ENCODE measurements at places on chromosomes 2 and 18.

- DNase-seq: no peak
Measured at GRCh38 chr2:232449964-232450363, 6.0 kb upstream of the ALPI start.

DNA sequence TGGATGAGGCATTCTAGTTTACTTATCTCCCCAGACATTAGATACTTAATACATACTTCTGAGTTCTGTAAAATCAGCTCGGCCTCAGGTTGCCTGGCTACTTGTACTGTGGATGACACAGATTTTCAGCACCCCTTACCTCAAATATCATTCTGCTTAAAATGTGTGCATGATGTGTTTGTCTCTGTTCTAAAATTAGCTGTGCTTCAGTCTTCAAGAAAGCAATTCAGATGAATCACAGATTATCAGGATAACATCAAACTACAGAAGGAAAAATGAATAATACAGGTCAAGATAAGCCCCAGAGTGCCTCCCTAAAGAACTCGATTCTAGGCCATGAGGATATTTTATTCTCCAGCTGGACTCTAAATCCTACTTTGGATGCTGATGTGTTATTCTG lies 21.3 kb upstream of the MAPRE2 start:
- no peak for DNase-seq

DNA sequence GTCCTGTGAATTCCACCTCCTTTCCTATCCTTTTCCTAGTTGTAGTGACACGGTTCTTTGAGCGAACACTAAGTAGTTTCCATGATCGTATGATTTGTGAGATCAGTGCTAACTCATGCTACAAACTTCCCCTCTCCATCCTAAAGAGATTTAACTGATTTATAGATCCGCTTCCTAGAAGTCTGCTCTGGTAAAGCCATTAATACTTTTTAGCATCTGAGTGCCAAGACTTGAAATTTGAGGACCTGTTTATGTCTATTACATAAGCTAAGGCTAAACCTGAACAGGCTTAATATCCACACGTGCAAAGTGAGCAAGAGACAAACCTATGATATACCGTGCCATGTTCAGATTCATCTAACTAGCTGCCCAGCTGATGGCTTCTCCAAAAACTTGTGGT lies 14.9 kb downstream of the PROKR1 start:
- no peak for DNase-seq

- DNase-seq: no peak
Measured at GRCh38 chr2:42076357-42077225, 28.8 kb downstream of the PKDCC start.

DNA sequence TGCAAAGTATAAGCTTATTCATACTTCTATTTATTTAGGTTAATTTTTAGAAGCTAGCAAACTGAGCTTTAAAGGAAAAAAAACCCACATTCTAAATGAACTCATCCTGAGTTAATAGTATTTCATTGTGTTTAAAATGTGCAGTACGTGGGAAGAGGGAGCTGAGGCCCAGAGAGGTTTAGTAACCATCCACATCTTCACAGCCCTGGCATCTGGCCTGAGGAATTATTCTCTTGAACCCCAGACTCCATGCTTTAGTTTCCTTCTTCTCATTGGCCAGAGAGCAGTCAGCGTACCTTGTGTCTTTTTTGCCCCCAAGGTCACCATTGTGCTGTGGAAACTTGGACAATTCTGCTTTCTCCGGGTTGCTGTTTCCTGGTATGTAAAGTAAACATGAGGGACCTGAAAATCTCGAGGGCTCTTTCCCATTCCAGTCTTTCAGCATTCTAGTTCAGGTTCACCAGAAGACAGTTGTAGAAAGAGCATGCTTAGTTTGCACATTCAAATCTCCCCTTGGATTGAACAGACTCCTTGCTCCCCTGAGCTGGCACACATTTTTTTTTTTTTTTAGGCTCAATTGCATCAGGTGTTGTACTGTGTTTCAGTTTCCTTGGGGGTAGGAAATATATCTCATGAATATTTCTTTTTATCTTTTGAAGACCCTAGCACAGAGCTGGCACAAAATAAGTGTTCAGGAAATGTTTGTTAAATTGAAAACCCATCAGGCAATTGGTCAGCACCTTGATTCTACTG lies 81.4 kb downstream of the MYCN start:
- DNase-seq: no peak

GRCh38 chr18:68564351-68564750 lies 150.6 kb downstream of the TMX3 start:
- no peak for DNase-seq

GRCh38 chr18:48165111-48165866 lies 234.8 kb upstream of the SMAD2 start:
- no peak for DNase-seq

DNA sequence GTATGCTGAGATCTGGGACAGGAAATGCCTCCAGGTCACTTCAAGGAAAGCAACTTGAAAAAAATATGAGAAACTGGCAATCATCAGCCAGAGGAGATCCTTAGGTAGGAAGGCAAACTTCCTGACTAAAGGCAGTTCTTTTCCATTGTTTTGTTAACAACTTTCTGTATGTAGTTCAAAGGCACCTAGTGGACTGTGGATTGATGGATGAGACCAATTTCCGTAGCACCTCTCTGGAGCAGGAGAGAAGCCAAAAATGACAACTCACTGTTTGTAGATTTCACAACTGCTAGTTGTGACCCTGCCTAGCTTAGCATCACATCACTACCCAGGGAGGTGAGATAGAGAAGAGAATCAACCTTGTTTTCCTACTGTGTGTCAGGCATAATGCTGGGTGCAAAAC lies 21.8 kb upstream of the NOSTRIN start:
- DNase-seq: no peak

GRCh38 chr18:58539659-58540380 lies 89.1 kb downstream of the ALPK2 start:
- DNase-seq: no peak

Data from activated T-cell treated with anti-CD3 and anti-CD28 coated beads for 1 hour (primary cell).